Mesothelial cell of epicardium (in vitro differentiated cells): ENCODE measurements at places on chromosomes 4 and X.

DNA sequence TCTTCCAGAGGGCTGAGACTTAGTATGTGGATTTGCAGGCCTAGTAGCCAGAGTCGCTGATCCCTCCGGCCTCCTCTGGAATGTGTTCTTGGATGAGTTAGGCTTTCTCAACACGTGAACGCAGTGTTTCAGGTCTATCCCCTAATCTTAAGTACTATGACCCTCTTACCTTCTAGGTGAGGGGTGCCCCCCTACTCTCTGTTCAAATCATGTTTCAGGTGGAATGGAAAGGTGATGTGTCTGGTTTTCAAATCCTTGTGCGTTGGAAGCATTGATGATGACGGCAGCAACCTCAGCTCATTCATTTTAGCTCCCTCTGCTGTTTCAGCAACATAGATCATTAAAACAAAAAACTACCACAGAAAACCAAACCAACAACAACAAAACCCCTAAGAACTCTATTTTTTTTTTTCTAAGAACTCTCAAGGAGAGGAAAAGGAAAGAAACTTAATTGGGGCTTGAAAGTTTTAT lies 56.4 kb downstream of the RWDD4 start:
- no peak for DNase-seq

DNA sequence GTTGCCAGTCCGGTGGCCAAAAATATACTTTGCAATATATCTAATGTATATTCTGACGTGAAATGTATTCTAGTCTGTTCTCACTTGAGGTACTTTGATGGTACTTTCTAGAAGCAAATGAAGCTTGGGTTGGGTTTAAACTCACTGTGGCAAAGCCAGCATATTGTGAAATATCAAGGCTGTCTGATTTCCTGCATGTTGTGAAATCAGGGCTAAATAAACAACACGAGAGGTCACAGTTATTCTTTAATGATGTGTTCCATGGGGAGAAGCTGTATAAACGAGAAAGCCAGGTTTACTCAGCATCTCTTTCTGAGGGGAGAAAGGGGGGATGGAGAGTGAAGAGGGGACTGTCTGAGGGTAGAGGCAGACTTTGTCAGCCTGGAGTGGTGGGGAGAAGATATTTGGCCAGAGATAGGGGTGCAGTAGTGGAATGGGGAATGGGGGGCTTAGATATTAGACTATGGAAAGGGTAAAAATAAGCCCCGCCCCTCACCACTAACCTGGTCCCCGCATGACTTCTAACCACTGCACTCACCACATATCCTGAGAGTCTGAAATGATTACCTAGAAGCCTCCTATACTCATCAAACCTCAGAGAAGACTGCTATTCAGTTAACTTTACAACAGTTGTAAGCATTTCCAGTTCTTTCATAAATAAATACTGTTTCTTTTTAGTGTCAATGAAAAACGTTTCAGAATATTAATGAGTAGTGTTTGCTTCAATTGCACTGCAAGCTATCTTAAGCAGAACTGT lies 5.9 kb upstream of the SCARB2 start:
- no peak for DNase-seq

- DNase-seq = no peak
These were observed 444 bp upstream of the ARHGAP6 start for GRCh38 chrX:11666164-11666563.

DNA sequence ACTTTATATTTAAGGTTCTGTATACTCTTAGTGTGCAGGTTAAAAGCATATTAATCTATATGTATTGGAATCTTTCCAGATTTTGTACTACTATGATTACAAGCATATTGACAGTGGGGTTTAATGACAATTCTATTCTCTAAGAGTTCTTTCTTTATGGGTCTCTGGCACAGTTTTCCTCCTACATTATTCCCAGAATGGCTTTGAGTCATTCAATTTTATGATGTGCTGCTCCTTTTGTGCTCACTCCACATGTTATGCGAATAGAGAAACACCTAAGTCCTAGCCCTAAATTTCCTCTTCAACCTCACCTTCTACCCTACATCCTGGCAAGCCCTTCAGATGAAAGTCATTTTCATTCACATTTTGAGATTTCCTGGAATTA lies 209.9 kb upstream of the DIAPH2 start:
- no peak for DNase-seq

DNA sequence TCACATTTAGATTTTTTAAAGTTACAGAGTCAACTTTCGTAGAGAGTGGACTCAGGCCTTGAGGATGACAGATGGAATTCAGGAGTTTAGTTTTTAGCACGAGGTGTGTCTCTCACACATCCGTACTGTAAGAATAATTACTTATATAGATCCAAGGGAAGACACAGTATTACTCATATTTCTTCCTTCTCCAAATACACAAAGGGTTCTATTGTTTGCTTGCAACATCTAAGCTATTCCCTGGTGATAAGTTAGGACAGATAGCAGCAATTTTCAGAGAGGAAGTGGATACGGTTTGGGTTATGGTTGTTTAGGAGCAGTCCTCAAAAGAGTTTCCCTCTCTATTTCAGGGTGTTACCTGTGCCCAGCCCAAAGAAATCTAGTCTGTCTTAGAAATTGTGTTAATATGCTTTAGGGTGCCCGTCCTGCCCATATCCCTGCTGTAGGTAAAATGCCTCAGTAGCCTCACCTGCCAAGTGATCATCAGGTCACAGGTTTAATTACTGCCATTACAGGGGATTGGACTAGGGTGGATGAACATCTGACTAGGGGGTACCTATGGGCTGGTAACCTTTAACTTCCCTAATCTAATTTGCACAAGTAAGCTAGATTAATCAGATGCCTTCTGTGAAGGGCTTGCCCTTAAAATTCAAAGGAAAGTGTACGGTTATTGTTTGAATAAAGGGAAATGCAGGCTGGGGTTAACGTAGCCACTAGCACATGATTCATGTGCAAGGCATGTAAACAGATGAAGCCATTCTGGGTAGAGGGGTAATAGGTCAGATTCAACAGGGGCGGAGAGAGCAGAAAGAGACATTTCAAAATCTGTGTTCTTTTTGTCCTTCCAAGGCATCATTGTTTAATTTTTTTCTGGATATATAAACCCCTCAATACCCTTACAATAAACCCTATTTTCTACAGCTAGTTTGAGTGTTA lies 8.7 kb upstream of the PPP3CA start:
- DNase-seq = no peak

DNA sequence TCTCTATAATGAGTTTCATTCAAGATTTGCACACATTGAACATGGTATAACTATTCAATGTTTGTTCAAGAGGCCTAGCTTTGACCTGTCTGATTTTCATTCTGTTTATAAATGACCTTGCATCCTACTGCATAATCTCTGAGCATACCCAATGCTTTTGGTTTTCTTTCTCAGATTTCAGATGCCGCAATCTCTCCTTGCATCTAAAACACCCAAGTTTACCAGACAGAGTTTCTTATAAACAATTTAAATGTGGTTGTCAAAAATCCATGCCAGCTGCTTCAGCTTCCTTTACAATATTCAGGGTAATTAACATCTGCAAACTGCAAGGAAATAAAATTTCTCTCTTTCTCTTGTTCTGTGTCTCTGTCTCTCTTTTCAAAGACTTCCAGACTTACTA lies 123.0 kb upstream of the PCDH18 start:
- no peak for DNase-seq
